ENCODE measurements at places on chromosomes 12 and 14.
A peak's percentile ranks its signal among the peaks of the same experiment; 100 is the strongest.

- DNase-seq: no peak
Observed at GRCh38 chr12:27769142-27769673, 10.8 kb upstream of the KLHL42 start.

DNA sequence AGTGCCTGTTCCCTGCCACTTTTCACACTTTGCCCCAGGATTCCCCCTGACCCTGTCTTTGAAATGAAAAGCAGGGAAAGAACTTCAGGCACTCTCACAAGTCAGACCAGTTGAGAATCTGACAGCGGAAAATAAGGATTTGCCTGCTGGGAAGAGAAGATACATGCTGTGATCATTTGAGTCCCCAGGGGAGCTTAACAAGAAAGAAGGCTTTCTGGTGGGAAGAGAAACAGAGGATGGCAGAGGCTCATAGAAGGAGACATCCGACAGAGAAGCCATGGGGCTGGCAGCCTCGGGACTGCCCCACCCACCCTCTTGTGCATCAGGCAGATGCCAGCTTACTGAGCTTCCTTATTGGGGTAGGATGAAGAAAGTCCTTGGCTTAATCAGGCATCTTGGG, 11.9 kb downstream of the TTC9 start:
- DNase-seq: no peak

- DNase-seq: no peak
Observed at GRCh38 chr14:38786921-38787320, 316.1 kb downstream of the SEC23A start.

DNA sequence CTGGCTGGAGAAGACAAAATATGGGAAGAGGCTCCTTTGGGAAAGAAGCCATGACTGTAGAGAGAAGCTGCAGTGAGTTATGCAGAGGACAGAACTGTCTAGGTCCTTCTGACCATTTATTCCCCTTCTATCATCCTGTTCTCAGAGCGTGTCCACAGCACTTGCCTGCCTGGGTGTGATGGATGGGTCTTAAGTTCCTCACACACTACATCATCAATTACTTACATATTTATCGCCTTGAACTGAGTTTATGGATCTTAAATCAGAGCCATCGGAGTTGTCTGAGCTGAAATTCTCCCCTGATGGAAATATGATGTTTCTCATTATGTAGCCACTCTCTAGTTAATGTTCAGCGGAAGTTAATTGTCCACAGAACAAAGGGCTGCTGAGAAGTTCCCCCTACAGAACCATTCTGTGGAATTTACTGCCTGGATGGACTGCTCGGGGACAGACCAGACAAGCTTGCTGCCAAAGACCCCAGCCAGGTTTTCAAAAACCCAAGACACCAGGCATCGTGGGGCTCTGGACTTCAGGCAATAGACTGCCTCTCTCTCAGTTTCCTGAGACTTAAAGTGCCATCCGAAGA, 232.5 kb upstream of the NOS1 start:
- DNase-seq: no peak

DNA sequence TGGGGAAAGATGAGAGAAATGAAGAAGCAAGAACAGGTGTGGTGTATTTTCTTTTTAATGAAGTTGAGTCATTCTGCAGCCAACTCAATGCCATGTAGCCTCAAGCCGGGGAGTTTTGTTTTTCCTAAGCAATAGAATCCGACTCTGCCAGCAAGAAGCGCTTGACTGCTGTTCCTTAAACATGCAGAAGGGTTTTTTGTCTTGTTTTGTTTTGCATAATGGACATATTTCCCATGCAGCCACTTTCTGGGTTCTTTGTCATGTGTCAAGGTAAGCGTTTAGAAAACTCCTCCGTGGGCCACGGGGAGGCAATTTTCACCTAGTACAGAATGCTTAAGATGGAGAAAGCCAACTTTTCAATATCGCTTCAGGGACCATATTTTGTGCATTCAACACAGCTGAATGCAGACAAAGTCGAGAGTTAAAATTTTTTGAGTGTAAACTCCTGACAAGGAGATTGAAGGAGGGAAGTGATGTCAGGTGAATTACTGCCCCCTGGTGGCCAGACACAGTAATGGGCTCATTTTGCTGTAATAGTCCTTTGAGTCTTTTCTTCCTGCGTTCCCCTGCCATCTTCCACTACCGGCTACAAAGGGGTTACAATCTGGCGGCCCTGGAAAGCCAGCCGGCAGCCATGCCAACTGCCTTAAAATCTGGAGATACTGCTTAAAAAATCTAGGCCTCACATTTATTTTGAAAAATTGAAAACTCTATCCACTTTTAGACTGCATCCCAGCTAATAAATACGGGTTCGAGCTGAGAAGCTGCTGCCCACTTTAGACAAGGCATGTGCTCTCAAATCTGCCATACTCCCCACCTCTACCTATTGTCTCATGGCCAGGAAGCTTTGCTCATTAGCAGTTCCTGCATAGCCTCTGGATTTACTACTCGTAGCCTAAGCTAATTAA, 3.2 kb upstream of the FICD start:
- peak; percentile 61 for DNase-seq

GRCh38 chr14:98185036-98185435, 1087.0 kb downstream of the BCL11B start:
- DNase-seq: no peak

DNA sequence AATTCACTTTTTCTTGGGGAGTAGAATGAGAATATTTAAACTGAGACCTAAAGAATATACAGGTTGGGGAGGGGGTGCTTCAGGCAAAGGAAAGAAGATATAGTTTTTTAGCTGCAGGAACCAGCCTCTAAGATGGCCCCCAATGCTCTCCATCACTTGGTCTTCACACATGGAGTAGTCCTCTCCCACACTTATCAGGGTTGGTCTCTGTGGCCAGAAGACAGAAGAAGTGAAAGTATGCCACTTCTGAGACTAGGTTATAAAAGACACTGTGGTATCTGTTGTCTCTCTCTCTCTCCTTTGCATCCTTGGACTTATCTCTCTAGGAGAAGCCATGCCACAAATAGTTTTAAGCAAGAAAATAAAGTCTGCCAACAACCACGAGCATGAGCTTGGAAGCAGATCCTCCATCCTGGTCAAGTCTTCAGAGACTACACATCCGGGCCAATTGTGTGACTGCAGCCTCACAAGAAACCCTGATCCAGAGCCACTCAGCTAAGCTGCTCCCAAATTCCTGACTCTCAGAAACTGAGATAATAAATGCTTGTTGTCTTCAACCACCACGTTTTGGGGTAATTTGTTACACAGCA, 18.0 kb downstream of the PUS7L start:
- no peak for DNase-seq

GRCh38 chr14:90518941-90519256, 122.1 kb downstream of the CALM1 start:
- peak; percentile 15 for DNase-seq

GRCh38 chr12:39772821-39773259, 153.2 kb upstream of the ABCD2 start:
- no peak for DNase-seq

- DNase-seq: no peak
Observed at GRCh38 chr12:10408842-10409241, 715 bp downstream of the KLRC4 start.

GRCh38 chr12:112525426-112525809, 106.7 kb downstream of the PTPN11 start:
- no peak for DNase-seq

DNA sequence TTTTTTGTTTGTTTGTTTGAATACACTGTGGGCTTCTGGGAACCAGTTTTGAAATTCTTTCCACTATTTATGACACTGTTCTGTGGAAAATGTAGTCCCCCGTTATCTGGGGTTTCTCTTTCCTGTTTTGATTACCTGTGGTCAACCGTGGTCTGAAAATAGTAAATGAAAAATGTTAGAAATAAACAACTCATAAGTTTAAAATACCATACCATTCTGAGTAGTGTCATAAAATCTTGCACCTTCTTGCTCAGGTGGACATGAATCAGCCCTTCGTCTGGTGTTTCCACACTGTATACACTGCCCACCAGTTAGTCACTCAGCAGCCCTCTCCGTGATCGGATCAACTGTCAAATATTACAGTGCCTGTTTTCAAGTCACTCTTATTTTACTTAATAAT, 5.1 kb upstream of the PAPOLA start:
- DNase-seq: no peak

GRCh38 chr12:112932485-112933128, 5.7 kb upstream of the OAS3 start:
- DNase-seq: no peak

- no peak for DNase-seq
Observed at GRCh38 chr14:30223966-30224365, 296.3 kb upstream of the PRKD1 start.

DNA sequence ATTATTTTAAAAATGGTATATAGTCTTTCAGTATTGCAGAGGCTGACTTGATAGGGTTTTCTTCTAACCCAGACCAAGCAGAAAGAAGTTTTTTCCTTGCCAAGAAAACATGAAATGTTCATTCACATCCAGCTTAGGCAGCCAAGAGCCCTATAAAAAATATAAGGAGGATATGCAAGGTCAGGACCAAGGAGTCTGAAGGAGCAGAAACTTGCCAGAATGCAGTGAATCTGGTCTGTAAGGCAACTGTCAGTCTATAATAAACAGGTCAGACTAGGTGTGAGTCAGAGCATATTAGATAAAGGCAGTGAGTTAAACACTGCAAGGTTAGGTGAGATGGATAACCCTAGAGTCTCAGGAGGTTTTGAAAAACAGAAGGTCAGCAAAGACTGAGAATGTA, 645.5 kb downstream of the C12orf50 start:
- DNase-seq: no peak

GRCh38 chr14:47863441-47863840, 188.0 kb upstream of the MDGA2 start:
- no peak for DNase-seq

Data from stimulated activated CD4-positive, alpha-beta T cell treated with anti-CD3 and anti-CD28 coated beads, Interleukin-1b, Interleukin-23, amount 100 ng/mL, for 1 hour (primary cell).